ENCODE measurements at places on chromosomes 13 and 19. TPM values are rescaled to one million over a fixed set of nuclear protein-coding genes. Genes with fewer than 3 reads are reported as not detected.

Gene MYO1F
- not detected for total RNA-seq

Gene WDR87
- not detected for total RNA-seq

Gene GRK1
- not detected for total RNA-seq

Gene C1QTNF9B
- total RNA-seq = not detected

Gene SARS2
- total RNA-seq = 16.8 TPM

Gene ARRDC5
- not detected for total RNA-seq

Gene LRRC8E
- total RNA-seq = not detected

Gene ZNF878
- 0.79 TPM for total RNA-seq

Gene IQCN
- total RNA-seq = 0.37 TPM

Gene TUBB4A
- total RNA-seq = 0.83 TPM

Gene DOHH
- 0.89 TPM for total RNA-seq

- DNase-seq = no peak
Observed at GRCh38 chr13:73090116-73090822, 31.5 kb downstream of the KLF5 start.

DNA sequence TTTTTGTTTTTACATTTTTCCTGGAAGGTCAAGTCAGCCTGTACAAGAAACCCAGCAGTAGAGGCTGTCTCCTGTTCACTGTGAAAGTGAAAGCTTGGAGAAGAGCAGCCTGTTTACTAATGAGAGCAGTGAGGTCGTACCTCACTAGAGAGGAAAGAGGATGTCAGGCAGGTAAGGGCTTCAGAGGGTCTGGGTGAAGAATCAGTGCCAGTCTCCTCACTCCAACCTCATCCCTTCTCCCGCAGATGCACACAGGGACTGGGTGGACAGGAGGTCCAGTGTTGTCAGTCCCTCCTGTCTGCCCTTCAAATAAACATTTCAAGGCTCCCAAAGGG, 462.5 kb downstream of the KLF5 start:
- DNase-seq = no peak

DNA sequence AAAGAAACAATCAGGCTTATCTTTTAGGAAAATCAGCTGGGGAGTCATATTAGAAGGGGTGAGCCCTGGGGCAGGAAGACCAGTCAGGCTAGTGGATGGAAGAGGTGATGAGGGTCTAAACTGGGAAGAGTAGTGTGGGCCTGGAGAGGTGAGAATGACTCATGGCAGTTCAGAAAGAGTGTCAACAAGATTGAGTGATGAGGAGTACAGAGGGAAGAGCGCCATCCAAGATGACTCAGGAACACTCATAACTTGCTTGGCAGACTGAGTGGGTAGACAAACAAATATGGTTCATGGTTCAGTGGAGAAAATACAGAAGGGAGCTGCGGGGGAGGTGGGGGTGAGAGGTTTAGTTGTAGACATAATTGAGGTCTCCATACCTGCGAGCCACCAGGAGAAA, 17.3 kb upstream of the CLDN10 start:
- DNase-seq = no peak

GRCh38 chr13:22103046-22104027, 432.5 kb downstream of the FGF9 start:
- DNase-seq = peak; percentile 70

DNA sequence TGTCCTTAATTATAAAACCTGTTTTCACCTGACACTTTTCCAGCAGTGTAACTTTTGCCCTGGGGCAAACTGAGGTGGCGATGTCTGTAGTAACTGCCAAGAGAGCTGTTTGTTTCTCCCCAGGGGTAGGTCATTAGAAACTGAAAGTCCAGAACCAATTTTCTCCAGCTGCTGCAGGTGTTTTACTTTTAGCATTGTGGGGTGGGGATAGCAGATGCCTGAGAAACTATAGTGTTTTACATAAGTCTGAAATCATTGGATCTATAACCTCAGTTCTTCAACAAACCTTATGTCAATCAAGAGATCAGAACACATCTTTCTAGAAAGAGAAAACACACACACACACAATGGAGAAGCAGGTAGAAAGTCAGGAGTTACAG, 92.7 kb downstream of the LHFPL6 start:
- no peak for DNase-seq

GRCh38 chr13:109764045-109764444, 22.3 kb downstream of the IRS2 start:
- DNase-seq = no peak

GRCh38 chr19:35732540-35733179, 9.6 kb downstream of the IGFLR1 start:
- no peak for DNase-seq

DNA sequence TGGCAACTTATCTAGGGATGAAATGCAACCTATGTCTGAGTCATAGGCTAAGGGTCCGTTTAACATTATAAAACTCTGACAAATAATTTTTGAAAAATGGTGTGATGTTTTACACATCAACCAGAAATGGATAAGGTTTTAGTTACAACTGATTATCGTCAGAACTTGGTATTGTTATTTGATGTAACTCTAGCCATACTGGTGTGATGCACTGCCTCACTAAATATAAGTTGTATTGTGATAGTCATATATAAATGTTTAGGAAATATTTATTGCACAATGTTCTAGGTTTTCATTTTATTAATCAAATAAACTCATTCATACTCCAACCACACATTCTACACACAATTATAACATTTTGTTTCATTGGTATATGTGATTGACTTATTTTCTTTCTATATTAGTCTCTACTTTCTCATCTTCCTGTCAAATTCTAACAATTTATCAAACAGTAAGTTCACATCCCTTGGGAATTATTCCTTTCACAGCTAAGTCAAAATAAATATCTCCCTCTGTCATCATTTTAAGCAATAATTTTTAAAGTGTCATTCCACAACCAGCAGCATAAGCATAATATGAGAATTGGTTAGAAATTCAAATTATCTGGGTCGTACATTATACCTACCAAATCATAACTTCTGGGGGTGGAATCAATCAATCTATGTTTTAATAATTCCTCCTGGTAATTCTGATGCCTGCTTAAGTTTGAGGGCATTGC, 873.9 kb downstream of the SLITRK1 start:
- no peak for DNase-seq

DNA sequence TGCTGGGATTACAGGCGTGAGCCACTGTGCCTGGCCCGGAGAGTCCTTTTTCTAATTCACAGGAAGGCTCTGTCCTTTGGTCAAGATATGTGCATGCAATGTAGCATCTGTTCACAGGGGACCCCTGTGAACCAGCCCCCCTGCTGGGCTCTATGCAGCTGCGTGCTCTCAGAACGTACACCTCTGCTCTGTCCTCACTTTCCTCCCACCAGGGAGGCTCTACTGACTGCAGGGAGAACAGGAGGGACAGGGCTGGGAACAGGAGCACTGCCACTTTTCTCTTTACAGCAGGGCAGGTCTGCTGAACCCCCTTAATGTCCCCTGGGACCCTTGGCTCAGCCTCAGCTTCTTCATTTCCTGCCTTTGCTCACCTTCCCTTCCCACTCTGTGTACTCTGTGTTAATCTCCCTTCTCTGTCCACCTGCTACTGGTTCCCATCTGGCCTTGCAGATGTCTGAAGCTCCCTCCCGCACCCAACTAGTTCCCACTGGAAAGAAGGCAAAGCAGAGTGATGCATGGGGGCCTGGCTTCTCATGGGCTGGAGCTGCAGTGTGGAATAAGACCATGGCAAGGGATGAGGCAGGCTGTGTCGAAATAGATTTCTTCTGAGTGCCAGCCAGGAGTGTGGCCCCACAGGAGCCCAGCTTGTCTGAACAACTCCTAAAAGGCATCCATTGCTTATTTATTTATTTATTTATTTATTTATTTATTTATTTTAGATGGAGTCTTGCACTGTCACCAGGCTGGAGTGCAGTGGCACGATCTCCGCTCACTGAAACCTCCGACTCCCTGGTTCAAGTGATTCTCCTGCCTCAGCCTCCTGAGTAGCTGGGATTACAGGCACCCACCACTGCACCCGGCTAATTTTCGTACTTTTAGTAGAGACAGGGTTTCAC, 7.2 kb downstream of the ADGRE2 start:
- no peak for DNase-seq

DNA sequence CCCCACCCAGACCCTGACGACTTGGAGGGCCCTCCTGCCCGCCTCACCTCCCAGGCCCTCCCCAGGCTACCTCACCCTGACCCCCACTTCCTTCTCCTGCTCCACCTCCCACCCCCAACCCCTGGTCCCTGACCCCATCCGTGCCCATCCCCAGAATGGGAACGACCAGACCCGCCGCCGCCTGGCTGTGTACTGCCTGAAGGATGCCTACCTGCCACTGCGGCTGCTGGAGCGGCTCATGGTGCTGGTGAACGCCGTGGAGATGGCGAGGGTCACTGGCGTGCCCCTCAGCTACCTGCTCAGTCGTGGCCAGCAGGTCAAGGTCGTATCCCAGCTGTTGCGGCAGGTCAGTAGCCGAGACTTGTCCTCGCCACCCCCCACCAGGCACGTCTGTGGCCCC, 11.9 kb upstream of the SPIB start:
- DNase-seq = no peak

GRCh38 chr13:44651209-44651608, 75.1 kb upstream of the TSC22D1 start:
- DNase-seq = peak; percentile 4

GRCh38 chr19:10927730-10928562, 493 bp downstream of the YIPF2 start:
- DNase-seq = peak; percentile 62

GRCh38 chr19:58476498-58477015, 405 bp downstream of the ZNF446 start:
- DNase-seq = peak; percentile 57

DNA sequence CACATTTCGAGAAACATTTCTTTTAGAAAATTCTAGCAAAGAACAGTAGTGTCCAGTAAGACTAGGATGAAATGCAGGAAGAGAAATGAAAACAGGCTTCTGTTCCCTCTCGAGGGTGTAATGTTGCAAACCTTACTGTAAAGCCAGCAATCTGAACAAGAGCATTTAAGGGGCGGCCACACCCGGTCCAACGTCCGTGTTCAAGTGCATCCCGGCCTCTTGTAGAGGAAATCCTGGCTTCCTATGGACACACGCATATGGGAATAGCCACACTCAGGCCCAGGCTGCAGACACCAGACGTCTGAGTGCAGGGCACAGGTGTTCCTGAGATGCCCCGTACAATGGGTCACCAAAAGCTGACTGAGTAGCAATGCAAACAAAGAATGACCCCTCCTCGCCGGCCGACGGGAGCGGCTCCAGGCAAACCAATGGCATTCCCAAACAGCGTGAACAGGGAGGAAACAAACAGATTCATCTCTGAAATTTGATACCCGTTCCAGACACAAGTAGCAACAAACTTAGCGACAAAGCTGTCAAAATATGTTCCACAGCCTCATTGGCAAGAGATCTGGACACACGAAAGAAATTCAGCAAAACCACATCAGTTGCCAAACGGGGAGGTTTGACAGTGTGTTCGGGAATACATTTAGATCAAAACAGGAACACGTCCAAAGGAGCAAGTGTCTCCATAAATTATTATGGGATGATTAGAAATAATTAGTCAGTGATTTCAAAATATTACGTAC, 278.6 kb upstream of the TSHZ3 start:
- no peak for DNase-seq

DNA sequence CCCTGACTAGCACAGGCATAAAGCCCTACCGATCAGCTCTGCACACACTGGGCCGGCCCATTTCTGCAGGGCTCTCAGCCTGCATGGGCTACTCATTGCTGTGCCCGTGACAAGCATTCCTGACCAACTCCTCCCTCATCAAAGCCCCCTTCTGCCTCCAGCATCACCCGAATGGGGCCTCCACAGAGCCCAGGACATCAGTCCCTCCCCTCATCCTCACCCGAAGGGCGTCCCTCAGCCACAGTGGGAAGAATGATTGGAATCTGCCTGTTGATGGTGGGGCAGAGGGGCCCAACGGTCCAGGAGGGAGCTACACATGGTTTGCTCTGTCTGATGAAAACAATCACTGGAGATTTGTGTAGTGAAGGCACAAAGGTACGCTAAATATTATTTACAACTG, 43.8 kb downstream of the SERP2 start:
- DNase-seq = no peak

GRCh38 chr19:48991873-48992580, 1.1 kb downstream of the GYS1 start:
- peak; percentile 70 for DNase-seq

DNA sequence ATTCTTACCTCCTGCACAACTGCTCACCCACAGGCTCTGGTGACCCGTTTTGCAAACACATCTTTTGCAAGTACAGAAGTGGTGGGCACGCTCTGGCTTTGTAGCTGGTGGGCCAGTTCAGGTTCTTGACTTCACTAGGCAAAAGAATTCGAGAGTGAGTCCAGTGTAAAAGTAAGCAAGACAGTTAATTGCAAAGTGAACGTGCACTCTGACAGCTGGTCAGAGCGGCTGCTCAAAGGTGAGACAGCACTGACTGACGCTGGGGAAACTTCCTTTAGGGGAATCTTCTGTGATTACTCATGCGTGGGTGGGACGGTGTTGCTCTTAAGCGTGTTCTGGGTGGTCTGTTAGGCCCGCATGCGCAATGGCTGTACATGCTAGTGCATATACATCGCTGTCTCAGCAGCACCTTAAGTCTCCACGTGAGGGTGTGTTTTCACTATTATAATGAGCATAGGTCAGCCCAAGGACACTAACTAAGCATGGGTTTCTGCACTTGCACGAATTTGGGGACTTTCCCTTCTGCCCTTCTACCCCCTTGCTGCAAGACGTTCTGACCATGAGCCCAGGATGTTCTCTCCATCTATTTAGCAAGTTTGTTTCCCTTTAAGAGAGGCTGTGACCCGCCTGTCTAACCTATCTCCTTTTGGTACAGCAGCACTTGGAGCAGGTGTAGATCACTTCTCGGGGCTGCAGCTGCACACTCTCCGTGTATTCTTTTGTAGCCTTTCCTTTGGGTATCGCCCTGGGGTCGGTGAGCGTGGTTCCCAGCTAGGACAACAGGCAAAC, 30.2 kb upstream of the CD33 start:
- DNase-seq = no peak

DNA sequence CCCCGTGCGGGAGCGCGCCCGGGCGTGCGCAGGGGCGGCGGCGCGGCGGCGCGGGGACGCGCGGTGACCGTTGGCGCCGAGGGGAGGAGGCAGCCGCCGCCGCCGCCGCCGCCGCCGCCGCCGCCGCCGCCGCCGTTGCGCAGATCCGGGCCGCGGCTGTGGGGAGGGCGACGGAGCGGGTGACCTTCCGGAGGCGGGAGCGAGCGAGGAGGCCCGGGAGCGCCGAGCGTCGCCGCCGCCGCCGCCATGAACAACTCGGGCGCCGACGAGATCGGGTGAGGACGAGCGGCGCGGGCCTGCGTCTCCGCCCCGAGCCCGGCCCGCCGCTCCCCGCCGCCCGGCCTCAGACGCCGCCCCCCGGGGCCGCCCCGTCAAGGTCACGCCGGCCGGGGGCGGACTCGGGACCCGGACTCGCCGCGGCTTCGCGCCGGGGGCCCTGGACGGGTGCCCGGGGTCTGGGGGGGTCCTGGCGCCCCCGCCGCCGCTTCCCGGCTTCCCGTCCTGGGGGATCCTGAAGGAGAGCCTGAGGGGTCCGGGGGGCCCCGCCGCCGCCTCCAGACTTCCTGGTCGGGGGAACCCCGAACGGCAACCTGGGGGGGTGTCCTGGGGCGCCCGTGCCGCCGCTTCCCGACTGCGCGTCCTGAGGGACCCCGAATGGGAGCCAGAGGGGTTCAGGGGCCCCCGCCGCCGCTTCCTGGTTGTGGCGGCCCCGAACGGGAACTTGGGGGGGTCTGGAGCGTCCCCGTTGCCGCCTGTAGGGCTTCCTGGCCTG, at the start of gene DAZAP1:
DAZAP1 (plus strand) TSS at position 59 of the 772 bp plus-strand sequence; CDS start at position 247, 188 bp downstream.
- peak; percentile 68 for DNase-seq

GRCh38 chr19:38841787-38842438, 7.9 kb downstream of the HNRNPL start:
- DNase-seq = peak; percentile 38

- no peak for DNase-seq
Observed at GRCh38 chr19:9608912-9609311, 12.1 kb downstream of the ZNF561 start.
